ENCODE measurements at places on chromosomes 11 and 22.

DNA sequence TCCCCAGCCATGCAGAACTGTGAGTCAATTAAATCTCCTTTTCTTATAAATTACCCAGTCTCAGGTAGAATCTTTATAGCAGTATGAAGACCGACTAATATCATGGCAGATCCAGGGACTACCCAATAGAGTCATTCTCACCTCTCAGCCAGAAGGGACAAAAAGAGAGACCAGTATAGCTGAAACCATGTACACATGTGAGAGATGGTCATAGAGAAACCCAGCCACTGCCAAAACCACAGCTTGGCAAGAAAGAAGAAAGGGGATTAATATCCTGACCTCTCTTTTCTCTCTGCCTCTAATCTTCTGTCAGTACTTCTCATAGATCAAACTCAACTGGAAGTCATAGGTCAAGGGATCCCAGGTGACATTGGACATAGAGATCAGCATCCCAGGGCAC is 109.8 kb downstream of the CCDC34 start:
- no peak for DNase-seq

GRCh38 chr11:112579282-112579681 is 318.6 kb upstream of the PLET1 start:
- DNase-seq = peak; percentile 31

- DNase-seq = no peak
These were observed 34.8 kb upstream of the DDI1 start for GRCh38 chr11:104001561-104002056.

DNA sequence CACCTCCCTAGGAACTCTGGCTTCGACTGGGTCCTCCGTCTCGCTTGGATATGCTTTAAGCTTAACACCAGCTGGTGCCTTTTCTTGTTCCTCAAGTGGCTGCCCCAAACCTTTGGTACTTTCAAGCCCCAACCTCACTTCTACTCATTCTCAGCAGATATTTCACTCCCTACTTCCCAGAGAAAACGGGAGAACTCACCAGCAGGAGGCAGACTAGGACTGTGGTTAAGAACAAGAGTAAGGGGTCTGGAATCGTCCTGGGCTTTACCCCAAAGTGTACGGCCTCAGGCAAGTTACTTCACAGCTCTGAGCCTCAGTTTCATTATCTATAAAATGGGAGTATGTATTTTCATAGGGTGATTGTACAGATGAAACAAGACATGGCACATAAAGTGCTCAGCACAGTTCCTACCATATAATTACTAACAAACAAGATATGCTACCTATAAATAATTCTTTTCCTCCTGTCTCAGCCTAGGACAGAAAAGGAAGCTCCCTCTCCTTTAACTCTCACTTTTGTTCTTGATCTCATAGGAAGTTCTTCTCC is 37.8 kb downstream of the PAMR1 start:
- DNase-seq = peak; percentile 55

- DNase-seq = peak; percentile 21
These were observed 56.9 kb upstream of the EIF3D start for GRCh38 chr22:36585841-36586240.

DNA sequence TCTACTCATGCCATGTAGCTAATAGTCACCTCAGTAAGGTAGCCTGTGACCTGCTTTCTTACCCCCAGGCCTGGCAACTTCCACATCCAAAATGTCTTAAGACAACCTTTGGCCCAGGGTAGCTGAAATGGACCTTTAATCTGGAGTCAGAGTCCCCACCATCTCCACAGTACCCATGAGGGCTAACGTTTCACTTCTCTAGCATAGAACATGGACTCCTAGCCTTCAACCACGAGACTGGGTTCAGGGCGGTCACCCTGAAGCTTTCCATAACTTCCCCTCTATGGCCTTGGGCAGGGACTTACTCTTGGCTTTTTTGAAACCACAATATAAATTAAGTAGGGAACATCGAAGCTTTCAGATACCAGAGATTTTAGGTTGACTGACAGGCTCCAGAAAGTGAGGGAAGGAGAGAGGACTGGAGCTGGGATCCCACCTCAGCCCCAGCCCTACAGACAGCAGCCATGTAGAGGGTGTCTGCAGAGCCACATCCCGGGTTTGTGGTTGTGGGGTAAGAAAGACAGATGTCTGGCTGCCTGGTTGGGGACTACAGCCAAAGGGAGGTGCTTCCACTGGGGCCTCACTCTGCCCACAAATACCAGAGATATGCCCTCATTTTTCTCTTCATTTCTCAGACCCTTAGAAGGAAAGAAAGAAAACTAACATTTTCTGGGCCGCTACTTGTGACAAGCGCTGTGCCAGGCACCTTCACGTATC is 2.6 kb downstream of the TBC1D10A start:
- no peak for DNase-seq

DNA sequence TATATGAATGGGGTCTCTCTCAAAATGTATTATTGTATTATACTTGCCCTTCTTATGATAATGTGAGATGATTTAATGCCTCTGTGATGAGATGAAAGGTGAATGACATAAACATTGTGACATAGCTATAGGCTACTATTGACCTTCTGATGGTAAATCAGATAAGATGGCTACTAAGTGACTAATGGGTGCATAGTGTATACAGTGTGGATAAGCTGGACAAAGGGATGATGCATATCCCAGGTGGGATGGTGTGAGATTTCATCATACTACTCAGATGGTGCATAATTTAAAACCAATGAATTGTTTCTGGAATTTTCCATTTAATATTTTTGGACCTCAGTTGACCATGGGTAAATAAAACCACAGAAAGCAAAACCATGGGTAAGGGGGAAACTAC is 243.5 kb downstream of the SBF2 start:
- no peak for DNase-seq

DNA sequence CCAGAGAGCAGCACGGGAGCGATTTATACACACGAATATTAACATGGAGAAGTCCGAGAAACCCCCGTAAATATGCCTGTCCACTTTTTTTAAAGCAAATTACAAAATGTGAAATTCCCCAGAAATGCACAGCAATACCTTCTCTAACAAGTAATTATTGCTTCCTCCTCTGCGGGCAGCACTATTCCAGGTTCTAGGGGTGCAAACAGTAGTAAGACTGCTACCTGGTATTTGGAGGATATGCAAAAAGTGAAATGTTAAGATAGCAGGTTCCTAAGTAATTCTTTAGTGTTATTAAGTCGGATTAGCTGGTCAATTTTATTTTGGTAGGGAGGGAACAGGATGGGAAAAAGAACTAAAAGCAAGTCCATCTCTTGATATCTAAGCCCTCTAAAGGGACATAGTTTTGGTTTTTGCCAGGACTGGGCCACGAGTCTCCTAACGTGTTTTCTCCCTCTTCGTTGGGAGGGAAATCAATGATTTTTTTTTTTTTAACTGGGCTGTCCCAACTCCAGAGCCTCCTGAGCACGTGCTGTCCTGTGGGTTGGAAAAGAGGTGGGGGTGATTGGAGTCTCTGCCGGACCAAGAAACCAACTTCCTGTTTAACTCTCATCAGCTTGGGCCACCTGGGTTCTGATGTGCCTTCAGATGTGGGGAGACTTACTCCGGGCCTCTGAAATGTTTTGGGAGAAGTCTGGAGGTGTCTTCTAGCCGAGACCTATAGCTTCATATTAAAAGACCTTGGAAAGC is 1.7 kb upstream of the XBP1 start:
- no peak for DNase-seq

DNA sequence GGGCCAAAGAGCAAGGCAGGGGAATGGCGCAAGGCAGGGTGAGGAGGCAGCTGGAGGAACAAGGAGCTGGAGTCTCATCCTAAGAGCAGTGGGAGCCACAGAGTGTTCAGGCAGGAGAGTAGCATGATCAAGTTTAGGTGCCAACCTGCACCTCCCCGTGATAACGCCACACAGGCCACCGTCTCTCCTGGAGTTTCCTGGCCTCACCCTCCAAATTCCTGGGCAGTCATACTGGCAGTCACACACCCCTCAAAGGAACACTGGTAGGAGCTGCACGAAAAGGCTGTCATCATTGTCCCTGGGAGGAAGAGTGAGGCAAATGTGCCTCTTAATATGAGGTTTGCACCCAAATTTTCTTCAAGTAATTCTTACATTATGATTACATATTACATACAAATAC is 36.3 kb upstream of the RTL6 start:
- no peak for DNase-seq

DNA sequence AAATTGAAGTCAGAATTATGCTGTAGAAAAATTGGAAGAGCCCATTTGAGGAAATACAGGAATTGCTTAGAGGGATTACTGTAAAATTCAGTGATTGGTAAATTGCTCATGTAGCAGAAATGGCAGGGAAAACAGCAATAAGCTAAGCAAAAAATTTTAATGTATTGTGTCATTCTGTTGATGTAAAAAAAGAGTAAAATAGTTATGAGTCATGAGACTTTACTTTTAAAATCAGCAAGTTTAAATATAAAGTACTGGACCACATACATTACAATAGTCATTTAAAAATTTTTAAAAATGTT is 10.4 kb downstream of the PDHX start:
- no peak for DNase-seq

- DNase-seq = no peak
These were observed 76.3 kb downstream of the CYB5R2 start for GRCh38 chr11:7596975-7597391.

GRCh38 chr11:134577751-134578395 is 165.8 kb upstream of the B3GAT1 start:
- DNase-seq = no peak

GRCh38 chr11:50246183-50246582 is 213.5 kb downstream of the OR4C45 start:
- DNase-seq = no peak

- DNase-seq = peak; percentile 83
These were observed 131.9 kb downstream of the ADAMTS15 start for GRCh38 chr11:130580372-130580771.

- DNase-seq = peak; percentile 78
These were observed 12.9 kb downstream of the RTN4R start for GRCh38 chr22:20254975-20255946.

- no peak for DNase-seq
These were observed 86.2 kb downstream of the ZNRF3 start for GRCh38 chr22:28969401-28970168.

DNA sequence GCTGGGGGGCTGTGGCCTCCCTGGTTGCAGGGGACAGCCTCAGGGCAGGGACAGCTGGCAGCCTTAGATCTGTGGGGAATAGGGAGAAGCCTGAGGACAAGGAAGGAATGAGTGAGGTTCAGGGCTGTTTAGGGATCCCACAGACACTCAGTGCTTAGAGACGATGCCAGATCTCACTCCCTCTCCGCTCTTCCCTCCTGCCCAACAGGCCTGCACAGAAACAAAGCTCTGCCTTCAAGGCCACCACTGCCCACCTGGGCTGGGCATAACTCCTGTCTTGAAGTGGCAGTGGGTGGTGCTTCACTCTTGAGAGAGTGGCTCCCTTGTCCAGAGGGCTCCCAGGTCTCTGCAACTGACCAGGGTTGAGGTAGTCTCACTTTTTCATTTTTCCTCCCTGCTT is 13.1 kb upstream of the CENATAC start:
- no peak for DNase-seq

DNA sequence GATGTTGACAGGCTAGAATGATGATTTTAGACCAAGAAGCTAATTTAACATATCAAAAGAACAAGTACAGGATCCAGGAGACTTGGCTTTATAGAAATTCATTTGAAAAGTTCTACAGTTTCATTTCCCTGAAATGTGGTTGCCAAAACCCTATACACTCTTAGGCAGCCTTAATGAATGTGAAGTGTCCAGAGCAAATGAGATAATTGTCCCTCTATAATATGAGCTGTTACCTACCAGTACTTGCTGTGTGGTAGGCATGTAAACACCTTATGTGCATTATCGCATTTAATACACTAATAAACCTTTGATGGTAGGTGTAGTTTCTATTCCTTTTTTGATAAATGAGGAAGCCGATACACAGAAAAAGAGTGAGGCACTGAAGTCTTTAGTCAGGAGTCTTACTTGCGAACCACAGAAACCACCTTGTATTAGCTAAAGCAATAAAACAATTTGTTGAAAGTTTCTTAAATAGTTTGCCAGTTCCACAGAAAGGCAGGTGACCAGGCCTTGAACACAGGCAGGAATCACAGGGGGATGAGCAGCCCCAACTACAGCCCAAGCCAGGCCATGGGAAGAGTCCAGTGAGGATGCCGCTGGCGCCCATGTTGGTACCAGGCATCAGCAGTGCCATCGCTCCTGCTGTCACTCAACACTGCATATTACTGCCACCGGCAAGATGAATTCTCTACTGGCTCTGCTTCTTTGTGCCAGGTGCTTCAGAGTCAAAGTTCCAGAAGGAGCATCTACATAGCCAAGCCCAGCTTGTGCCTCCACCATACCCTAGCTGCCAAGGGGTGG is 81.7 kb downstream of the SWAP70 start:
- no peak for DNase-seq

DNA sequence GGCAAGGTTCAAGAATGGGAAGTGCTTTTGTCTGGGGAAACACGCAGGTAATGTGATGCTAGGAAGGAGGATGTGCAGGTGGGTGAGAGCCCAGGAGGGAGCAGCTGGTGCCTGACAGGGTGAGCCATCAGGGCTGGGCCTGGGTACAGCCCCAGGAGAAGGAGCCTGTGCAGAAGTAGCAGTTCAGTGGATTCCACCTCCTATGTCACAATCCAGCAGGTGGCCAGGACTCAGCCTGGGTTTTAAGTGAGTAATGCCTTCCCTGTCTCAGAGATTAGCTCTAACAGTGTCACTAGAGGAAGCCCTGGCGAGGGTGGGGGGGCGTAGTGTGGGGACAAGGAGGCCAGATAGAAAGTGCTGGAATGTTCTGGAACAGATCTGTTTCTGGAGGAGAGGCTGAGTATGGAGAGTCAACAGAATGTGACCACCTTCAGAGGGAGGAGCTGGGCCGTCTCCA is 8.1 kb downstream of the RIC8A start:
- DNase-seq = no peak

- DNase-seq = no peak
These were observed 65.4 kb upstream of the CRTAM start for GRCh38 chr11:122772945-122773344.

- DNase-seq = no peak
These were observed 390.0 kb upstream of the CADM1 start for GRCh38 chr11:115894176-115894575.

GRCh38 chr22:35616043-35616442 is 1.1 kb downstream of the MB start:
- no peak for DNase-seq

GRCh38 chr11:3837793-3838192 is 3.0 kb downstream of the RHOG start:
- DNase-seq = no peak

- DNase-seq = no peak
These were observed 98.9 kb downstream of the MYO18B start for GRCh38 chr22:25840891-25841290.

- DNase-seq = no peak
These were observed 69.7 kb downstream of the GAB2 start for GRCh38 chr11:78347956-78348355.

DNA sequence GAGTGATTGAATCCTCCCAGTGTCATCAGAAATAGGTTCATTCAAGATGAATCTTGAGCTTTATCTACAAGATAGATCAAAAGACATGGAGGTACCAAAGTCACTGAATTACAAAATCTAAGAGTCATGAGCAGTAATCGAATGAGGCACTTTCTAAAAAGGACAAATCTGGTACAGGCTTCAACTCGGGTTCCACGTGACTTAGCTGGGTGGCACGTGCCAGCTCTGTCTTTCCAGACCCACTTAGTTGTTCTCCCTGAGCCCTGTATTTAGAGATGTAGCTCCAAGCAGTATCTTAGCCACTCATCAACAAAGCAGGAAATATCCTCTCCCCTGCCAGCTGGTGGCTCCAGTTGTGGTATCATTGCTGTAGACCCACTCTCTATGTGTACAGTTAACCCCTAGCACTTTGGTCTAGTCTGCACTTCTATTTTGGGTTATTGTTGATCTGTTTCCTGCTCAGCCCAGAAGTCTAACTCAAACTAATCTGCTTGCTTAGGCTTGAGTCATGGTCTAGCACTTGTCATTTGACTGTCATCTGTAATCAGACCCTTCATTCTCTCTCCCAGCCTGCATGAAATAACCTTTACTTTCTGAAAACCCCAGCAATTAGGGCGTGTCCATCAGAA is 528.7 kb downstream of the ETS1 start:
- no peak for DNase-seq

Measured in COR-L47 (cell line).